ENCODE measurements at places on chromosomes 6 and 20. TPM values are rescaled to one million over a fixed set of nuclear protein-coding genes. Genes with fewer than 3 reads are reported as not detected.

GRCh38 chr6:3444276-3445088, 12.4 kb downstream of the SLC22A23 start:
- no peak for DNase-seq

- peak; percentile 82 for DNase-seq
Observed at GRCh38 chr20:10982692-10983091, 308.9 kb upstream of the JAG1 start.

DNA sequence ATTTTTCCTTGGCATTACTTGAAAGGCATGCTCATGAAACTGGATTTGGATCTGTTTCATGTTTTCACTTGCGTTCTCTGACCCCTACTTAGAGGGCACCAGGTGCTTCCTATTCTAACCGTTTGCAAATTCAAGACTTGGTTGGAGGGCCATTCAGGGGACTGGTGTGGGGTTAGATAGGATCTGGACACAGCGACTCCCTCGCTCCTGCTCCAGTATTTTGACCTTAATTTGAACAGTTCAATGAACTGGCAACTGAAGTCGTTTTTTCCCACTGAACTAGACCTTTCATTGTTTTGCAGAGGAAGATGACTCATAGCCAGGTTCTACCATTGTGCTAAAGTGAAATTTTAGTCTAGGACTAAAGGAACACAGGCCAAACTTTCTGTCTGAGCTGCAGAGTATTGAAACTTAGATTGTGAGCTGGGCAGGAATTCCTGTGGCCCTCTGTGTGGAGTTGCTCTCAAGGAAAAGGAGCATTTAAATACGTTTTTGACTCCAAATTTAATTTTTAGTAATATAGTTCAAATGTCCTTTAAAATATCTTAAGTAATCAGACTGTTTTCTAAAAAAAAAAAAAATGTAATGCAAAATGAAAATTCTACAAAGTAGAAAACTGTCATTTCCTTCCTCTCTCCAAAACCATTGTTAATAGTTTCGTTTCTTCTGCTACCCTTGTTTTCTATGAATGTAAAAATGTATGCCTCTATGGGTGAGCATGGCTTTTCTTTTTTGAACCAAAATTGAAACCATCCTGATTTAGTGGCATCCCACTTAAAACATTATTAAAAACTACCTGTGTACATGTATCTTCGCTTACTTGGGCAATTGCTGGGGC, 64.8 kb downstream of the UTRN start:
- DNase-seq = no peak

- DNase-seq = peak; percentile 82
Observed at GRCh38 chr20:44711237-44711636, 3.9 kb upstream of the CCN5 start.

DNA sequence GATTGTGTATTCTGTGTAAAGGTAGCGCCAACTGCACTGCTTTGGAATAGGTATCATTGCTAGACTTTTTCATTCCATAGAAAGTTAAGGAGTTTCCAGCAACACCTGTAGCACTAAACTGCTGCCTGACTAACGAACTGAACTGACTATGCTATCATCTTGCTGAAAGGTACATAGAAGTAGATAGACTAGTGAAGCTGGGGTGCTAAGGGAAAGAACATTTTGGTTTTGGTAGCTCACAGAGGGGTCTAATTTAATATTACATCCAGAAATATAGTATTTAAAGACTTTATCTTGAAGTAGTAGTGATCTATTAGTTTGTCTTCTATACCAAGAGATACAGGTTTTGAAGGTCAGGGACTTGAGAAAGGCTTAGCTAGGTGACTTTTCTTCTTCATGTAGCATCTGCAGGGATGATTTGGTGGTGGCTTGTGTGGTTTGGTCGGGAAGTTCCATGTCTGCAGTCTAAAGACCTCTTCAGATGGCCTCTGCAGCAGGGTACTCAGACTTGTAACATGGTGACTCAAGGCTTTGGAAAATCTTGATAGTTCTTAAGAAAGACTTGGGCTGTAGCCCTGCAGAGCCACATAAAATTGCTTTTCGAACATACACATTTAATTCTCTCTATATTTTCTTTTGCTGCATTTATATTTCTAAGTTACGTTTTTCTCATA, 10.2 kb downstream of the SENP6 start:
- DNase-seq = no peak

The SFTA2 gene
- not detected for total RNA-seq

DNA sequence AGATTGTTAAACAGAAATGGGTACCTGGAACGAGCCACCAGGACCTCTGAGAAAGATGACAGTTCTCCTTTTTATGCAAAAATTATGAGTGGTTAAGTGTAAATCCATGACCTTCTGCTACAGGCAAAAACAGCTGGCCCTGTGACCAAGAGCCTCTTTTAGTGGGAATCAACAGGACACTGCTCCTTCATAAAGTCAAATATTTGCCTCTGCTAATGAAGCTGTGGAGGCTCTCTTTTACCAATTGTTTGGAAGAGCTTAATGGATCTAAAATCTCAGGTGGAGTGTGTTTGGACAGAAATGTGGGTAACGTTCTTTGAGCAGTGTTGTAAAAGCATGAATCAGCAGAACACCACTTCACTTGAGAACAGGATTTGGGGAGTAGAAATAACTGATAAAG, 117.5 kb upstream of the PCSK2 start:
- DNase-seq = no peak

DNA sequence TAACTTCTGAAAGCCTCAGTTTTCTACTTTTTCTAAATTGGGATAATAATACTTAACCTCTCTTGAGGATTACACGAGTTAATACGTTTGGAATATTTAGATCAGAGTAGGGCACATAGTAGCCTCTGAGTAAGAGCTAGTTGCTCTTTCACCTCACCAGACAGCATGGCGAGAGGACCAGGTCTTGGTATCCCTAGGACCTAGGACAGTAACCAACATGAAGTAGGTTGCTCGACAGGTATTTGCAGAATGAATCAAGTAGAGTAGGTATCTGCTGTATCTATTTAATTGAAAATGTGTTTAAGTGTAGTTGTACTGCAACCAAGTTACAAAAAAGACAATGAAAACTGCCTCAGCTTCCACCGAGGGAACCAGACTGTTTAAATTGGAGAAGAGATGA, 1.4 kb downstream of the CDC5L start:
- DNase-seq = no peak

- no peak for DNase-seq
Observed at GRCh38 chr6:38100380-38100779, 280.9 kb downstream of the ZFAND3 start.

The GRIK2 gene
- total RNA-seq = 7.7 TPM

GRCh38 chr6:46954837-46955451, 33.2 kb upstream of the ADGRF5 start:
- DNase-seq = no peak

The SAMD10 gene
- 3.7 TPM for total RNA-seq

DNA sequence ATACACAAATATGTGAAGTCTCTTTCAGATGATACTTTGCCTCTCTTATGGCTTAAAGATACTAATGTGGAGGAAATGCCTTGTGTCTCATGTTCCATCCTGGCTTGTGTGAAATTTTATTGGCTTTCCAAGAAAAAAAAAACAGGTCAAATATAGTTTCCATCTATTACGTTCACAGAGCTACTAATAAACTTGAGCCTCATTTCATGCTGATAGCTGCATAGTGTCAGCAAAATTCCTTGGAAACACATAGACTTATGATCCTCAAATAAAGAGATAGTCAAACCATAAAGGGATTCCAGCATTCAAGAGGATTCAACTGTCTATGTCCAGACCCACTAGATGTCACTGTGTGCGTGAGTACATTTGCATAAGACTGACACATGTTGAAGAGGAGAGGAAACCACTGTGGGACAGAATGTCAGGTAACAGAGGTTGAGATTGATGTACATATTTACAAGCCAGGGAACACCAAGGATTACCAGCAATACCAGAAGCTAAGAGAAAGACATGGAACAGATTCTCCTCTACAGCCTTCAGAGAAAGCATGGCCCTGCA, 266.6 kb downstream of the COL12A1 start:
- DNase-seq = no peak

GRCh38 chr6:128482642-128483041, 37.8 kb downstream of the PTPRK start:
- no peak for DNase-seq

DNA sequence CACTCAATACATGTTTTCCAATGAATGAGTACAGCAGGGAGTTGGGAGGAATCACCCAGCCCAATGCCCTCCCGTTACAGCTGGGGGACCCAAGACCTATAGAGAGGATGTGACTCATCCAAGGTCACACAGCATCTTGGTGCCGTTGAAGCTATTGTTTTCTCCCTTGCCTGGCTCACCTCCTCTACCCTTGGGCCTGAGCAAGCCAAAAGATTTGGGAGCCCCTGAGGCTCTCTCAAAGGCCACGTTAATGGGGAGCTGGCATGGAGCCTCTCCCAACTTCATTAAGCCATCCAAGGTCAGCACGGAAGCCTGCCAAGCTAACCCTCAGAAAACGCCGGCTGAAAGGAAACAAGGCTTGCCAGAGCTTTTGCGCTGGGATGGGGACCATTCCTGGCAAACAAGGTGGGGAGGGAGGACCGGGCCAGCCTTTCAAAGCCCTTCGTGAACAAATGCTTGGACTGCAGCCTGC, 30.4 kb downstream of the KCNB1 start:
- no peak for DNase-seq

GRCh38 chr6:47792216-47792733, 10.4 kb downstream of the OPN5 start:
- DNase-seq = no peak

DNA sequence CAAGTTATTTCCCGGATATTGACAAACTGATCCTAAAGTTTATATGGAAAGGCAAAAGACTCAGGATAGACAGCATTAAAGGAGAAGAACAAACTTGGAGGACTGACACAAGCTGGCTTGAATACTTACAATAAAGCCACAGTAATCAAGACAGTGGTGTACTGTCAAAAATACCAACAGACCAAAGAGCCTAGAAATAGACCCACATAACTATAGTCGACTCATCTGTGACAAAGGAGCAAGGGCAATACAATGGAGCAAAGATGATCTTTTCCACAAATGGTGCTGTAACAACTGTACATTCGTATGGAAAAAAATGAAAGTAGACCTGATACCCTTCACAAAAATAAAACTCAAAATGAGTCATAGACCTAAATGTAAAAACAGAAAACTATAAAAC, 46.0 kb downstream of the ABHD12 start:
- no peak for DNase-seq

GRCh38 chr6:42901538-42901957, 14.3 kb upstream of the PTCRA start:
- DNase-seq = peak; percentile 86

GRCh38 chr6:157075549-157076450, 247.5 kb downstream of the TMEM242 start:
- no peak for DNase-seq

The MAS1 gene
- total RNA-seq = not detected

The ADGRF1 gene
- not detected for total RNA-seq

GRCh38 chr20:52305858-52306257, 114.3 kb upstream of the ZFP64 start:
- no peak for DNase-seq

The METTL24 gene
- total RNA-seq = 1.2 TPM

DNA sequence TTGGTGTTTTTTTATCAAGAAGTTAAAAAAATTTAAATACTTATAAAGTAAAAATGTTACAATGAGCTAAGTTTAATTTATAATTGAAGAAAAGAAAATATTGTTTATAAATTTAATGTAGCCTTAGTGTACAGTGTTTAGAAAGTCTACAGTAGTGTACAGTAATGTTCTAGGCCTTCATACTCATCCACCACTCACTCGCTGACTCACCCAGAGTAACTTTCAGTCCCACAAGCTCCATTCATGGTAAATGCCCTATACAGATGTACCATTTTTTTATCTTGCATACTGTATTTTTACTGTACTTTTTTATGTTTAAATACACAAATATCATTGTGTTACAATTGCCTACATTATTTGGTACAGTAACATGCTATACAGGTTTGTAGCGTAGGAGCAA, 26.0 kb downstream of the HTR1E start:
- DNase-seq = no peak

The XKR7 gene
- total RNA-seq = not detected

The RBM12 gene
- 20.9 TPM for total RNA-seq

The CRISP2 gene
- not detected for total RNA-seq

- no peak for DNase-seq
Observed at GRCh38 chr6:18400831-18401446, 13.8 kb downstream of the RNF144B start.

DNA sequence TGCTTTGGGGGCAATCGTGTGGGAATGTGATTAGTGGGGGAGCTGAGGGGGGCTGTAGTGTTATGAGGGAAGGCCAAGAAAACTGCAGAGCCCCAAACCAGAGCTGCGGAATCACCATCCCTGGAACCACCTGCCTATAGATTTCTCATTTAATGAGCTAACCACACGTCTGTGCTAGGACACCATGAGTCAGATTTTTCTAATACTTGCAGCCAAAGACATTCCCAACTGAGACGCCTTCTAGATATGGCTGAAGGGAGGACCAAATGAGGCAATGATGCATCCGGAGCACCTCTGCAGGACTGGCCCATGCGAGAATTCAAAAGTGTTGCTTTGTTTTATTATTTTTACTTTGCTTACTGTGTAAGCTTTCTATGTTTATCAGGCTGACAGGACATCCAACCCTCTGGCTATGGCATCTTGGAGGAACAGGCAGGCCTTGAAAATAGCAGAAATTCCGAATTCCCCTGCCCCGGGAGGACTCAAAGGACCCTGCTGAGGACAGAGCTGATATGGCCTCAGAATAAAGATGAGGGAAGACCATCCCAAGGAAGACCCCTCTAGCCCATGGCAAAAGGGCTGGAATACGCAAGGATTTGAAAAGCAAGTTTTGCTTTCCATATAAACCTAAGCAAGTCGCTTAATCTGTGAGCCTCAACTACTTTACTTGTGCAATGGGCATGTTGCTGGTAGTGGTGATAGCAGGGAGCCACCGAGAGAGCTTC, 3.1 kb upstream of the PTGIS start:
- DNase-seq = peak; percentile 57

GRCh38 chr6:56693246-56693607, 50.5 kb upstream of the DST start:
- peak; percentile 96 for DNase-seq

- no peak for DNase-seq
Observed at GRCh38 chr6:166078294-166078693, 89.4 kb downstream of the TBXT start.
